Activated CD4-positive, alpha-beta T cell treated with anti-CD3 and anti-CD28 coated beads, Interleukin-2, amount 10 ng/mL, durations not matched to agents 7 days and 5 days (primary cell): ENCODE measurements at places on chromosomes 11 and 22. TPM values are rescaled to one million over a fixed set of nuclear protein-coding genes. Genes with fewer than 3 reads are reported as not detected.
A peak's percentile ranks its signal among the peaks of the same experiment; 100 is the strongest.

- no peak for DNase-seq
Measured at GRCh38 chr11:65606876-65607613, 7.0 kb downstream of the MAP3K11 start.

- DNase-seq, result peak; percentile 9
Measured at GRCh38 chr11:13008625-13009475, at the start of gene RASSF10. RASSF10 (plus strand) TSS chr11:13009316; CDS start chr11:13009577, 261 bp downstream.

THY1 gene
- total RNA-seq, result not detected

- DNase-seq, result peak; percentile 99
Measured at GRCh38 chr11:64241241-64241490, 271 bp downstream of the FKBP2 start.

DNA sequence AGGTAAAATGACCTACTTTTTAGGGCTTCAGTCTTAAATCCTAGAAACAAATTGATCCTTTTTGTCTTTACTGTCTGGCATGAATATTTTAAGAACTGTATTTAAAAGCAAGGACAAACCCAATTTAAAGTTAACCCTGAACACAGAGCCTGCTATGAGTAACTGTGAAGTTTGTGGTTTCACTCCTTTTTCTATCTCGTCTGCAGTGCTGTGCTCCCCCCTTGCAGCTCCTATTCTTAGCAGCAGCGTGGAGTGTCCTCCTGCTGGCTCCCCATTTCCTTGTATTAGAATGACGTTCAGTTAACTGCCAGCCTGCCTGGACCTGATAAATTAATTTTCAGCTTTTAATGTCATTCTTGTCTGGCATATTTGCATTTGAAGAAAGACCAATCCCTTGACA is 40.0 kb upstream of the LRRC4C start:
- no peak for DNase-seq

DNA sequence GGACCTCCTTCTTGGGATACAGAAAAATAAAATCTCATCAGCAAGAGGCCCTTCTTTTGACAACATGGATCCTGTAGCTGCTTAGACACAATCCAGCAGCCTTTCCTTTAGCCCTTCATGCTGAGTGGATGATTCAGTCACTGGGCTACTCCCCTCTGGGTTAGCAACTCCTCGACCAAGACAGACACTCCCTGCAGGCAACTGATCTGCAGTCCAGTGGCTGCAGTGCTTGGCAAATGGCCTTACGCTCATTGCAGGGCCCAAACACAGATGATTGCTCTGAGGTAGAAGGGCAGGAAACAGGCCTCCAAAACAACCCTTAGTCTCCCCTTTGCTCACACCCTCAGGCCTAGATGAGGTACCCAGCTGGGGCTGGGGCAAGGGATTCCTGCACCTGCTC is 73.2 kb upstream of the OPCML start:
- DNase-seq, result no peak
